Activated naive CD4-positive, alpha-beta T cell treated with anti-CD3 and anti-CD28 coated beads for 36 hours (primary cell): ENCODE measurements at places on chromosomes 13 and 19. TPM values are rescaled to one million over a fixed set of nuclear protein-coding genes. Genes with fewer than 3 reads are reported as not detected.

DNA sequence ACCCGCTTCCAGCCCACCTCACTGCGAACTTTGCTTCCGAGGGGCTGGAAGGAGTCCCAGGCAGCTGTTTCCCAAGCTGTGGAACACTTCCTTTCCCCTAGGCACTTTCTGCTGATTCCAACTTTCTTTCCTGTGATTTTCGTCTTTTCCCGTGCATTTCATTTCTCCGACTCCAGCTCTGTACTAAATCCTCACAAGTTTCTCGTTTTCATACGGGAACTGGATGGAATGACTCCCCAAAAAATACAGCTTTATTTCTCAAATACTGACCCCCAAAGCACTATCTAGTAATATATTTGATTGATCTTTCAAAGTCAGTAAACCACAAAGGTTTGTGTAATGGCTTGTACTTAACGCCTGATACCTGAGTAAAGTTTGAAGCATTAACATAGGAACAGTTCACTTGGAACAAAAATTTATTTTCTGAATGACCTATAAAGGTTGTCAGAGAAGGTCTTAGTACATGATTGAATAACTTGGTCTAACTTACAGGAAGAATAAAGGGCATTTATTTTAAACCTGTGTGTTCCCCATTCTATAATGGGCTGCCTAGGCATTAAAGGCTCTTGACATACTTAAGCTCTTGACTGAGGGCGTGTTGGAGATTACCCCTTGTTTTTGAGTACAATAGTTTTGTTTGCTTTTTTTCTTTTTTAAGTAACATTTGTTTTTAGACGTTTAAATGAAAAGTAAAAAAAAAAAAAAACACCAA, 1.3 kb upstream of the PCDH9 start:
- no peak for DNase-seq

GRCh38 chr13:51001335-51001734, 91.7 kb downstream of the RNASEH2B start:
- no peak for DNase-seq

DNA sequence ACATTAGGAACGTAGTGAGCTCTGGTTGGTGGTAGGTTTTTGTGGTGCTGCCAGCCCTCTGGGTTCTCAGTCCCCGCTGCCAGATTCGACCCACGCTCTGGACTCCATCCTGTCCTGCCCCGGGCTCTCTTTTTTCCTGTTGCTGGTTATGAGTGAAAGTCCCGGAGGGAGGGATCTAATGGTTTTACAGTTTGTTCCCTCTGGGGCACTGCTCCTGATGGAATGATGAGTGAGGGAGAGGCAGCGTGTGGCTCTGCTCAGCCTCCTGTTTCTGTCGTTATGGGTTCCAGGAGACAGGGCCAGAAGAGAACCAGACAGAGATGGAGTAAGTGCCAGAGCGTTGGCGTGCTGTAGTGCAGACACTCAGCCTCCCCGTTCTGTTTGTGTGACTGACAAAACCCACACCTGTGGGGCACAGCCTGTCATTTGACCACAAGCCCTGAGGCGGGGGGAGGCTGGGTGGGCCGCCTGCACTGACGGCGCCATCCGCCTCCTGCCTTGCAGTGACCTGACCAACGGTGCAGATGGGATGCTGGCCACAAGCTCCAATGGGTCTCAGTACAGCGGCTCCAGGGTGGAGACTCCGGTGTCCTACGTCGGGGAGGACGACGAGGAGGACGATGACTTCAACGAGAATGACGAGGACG, 18.3 kb downstream of the ATP4B start:
- DNase-seq = no peak

GRCh38 chr19:342128-342455, 2.5 kb downstream of the MIER2 start:
- no peak for DNase-seq

DNA sequence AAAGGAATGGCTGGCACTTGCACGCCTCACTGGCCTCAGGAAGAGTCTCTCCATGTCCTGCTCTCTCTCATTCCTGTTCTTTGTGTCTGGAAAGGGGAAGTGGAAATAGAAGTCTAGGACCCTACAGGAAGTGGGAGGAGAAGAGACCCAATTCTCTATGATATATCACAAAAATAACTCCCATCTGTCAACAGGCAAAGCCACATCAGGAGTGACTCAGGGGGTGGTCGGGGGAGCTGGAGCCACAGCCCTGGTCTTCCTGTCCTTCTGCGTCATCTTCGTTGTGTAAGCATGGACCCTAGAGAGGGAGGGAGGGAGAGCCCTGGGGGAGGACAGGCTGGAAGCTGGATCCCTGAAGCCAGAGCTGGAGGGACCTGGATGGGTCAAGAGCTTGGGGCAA, 3.0 kb downstream of the SIGLEC9 start:
- peak; percentile 38 for DNase-seq

DNA sequence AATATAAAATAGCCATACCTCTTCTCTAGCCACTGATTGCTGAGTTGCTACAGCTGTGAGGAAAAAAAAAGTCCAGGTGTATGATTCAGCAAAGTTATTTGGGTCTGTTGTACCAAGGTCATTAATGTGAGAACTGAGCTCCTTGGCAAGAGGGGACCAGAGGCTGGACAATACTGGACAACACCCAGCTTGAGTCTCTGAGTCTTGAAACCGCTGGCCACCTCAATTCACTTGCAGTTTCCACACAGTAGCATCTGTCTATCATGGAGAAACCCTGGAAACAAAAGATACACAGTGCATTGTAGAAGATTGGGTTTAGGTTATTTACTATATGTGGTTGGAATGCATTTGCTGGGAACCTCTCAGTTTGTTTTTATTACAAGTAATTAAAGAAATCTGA, 60.4 kb downstream of the WDFY2 start:
- DNase-seq = no peak

DNA sequence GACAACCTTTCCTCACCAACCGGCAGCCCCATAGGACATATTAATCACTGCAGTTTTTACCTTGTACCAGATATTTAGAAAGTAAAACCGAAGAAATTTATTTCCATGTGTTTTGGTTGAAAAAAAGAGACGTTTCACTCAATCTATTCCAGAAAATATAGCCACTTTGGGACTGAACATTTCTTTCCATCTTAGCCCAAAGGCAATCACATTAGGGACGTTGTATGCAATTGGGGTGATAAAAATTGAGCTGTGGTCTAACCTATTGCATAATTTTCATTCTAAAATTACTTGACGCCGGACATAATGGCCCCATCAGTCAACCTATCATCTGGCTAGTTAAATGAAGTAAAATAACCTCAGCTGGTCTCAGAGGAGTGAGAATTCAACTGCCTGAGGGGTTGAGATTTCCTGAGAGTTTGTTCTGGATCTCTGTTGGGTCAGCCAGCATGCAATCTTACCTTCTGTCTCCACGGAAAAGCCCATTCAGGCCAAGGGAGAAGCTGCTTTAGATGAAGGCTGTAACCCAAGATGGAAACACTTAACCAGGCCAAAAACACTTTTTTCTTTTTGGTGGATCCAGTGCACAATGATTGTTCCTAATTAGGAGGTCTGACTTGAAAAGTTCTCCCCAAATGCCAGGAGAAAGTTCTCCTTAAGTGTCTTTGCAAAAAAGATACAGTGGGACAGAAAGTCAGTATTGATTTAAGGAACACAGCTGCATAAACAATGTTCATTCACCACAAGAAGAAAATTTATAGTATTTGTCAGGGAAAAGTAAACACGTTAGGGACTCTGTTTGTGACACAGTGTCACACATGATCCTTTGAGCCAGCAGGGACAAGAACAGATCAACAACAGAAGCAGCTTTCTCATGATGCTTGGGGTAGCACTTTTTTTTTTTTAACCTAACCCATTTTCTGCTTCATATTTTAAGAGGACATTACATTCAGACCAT, 34.1 kb downstream of the DLEU7 start:
- no peak for DNase-seq

- DNase-seq = no peak
Measured at GRCh38 chr19:15144046-15144646, 36.9 kb downstream of the SYDE1 start.

- DNase-seq = no peak
Measured at GRCh38 chr13:70189981-70190380, 81.7 kb upstream of the KLHL1 start.

- no peak for DNase-seq
Measured at GRCh38 chr13:35961461-35962220, 169.5 kb downstream of the DCLK1 start.

DNA sequence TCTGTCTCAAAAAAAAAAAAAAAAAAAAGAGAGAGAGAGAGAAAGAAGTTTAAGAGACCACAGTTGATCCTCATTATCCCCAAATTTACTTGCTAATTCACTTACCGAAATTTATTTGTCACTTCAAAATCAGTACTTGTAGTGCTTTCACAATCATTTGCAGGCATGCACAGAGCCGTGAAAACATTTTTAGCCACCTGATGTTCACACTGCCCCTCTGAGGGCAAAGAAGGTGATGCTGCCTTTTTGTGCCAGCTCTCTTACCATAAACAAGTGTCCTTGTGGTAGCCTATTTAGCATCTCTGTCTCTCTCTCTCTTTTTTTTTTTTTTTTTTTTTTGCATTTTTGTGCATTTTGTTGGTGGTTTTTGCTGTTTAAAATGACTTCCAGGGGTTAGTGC, 24.1 kb upstream of the CASP14 start:
- peak; percentile 20 for DNase-seq

DNA sequence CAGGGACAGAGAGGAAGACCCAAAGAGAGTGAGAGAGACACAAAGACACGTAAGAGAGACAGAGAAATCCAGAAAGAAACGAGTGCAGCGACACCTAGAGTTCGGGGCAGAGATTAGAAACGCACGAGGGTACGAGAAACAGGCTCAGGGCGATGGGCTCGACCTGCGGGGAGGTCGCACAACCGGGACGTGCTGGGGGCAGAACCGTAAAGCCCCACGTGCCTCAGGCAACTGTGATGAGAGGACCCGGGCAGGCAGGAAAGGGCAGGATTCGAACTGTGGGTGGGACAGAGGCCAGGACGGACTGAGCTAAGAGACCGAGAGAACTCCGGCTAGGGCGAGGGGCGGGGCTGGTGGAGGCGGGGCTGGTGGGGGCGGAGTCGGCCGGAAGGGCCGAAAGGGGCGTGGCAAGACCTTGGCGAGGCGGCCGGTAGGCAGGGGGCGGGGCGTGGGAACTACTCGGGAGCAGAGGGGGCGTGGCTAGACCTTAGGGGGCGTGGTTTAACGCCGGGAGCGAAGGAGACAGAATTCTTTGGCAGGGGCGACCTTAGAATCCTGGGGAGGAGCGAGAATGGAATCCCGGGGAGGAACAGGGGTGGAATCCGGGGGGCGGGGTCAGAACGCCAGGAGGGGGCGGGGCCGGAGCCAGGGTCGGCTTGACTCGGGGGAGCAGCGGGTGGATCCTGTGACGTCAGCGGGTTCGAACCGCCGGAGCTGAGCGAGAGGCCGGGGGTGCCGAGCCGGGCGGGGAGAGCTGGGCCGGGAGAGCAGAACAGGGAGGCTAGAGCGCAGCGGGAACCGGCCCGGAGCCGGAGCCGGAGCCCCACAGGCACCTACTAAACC, at the start of gene NECTIN2:
TSS of gene NECTIN2 (plus strand) at position 686 of the 843 bp plus-strand sequence. CDS start 229 bp downstream, outside the sequence.
- peak; percentile 95 for DNase-seq

GRCh38 chr13:26589226-26589625, 31.7 kb downstream of the WASF3 start:
- no peak for DNase-seq

GRCh38 chr13:112746044-112746443, 56.2 kb downstream of the ATP11A start:
- DNase-seq = no peak

DNA sequence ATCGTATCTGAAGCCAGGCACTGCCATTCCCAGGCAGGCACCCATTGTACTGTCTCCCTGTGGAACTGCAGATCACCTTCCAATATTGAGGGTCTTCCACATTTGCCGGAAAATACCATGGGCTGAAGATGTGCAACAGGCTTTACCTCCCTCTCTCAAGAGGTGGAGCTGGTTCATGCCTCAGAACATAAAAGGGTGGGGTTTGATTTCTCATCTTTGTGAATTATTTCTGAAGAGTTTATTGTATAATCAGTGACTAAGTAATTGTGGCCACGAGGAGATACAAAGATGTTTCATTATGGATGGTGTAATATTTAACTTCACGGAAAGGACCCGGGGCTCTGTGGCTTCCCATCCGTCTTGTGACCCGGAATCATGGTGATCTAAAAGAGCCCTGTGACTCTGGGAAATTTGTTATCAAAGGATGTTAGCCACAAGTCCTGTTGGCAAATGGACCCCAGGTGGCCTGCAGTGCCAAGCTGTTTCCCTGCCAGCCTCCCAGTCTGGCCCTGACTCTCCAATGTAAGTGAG, 230.5 kb downstream of the LACC1 start:
- no peak for DNase-seq

GRCh38 chr19:35293808-35294207, 1.8 kb downstream of the MAG start:
- no peak for DNase-seq

DNA sequence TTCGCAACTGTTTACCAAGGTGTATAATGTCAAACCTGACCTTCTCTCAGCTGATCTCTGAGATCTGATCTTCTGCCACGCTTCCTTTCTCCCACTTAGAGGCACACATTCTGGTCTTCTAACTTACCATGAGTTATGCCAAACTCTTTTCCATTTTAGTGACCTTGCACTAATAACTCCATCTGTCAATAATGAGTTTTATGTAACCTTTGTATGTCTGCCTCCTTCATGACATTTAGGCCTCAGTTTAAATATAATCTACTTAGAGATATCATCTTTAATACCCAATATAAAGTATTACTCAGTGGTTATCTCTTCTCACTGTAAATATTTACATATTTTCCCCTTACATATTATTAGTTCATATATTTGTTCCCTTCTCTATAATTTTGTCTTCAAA, 827.5 kb upstream of the PCDH20 start:
- no peak for DNase-seq

- DNase-seq = no peak
Measured at GRCh38 chr19:17565611-17566010, 10.2 kb downstream of the COLGALT1 start.

GRCh38 chr13:39892721-39893685, 237.5 kb downstream of the COG6 start:
- DNase-seq = peak; percentile 54

GRCh38 chr13:110127986-110128511, 178.9 kb downstream of the COL4A1 start:
- DNase-seq = no peak

DNA sequence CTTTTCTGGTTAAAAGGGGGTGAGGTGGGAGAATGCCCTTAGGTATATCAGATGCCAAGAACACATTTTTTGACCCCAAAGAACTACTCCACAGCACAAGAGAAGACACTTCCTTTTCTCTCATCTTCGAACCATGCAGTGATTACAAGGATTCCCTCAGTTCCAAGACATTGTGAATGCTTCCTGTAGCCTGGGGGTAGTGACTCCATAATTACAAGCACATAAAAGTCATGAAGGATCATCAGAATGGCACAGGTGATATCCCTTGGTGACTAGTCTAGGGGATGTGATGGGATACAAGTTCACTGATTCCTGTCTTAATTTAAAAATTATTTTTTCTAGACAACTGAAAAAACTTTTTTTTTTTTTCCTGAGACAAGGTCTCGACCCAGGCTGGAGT, 78.0 kb downstream of the ZC3H13 start:
- no peak for DNase-seq

- DNase-seq = peak; percentile 72
Measured at GRCh38 chr13:114065926-114066774, 66.3 kb downstream of the RASA3 start.

TIMM13 gene
- 70.8 TPM for total RNA-seq

ELL gene
- total RNA-seq = 14.1 TPM

ZNF560 gene
- 0.12 TPM for total RNA-seq

CCL25 gene
- not detected for total RNA-seq
